ENCODE measurements at places on chromosomes 1 and 21.

GRCh38 chr1:114854693-114855320 is at the start of gene SYCP1:
Gene SYCP1 (plus strand): TSS chr1:114854863. CDS start chr1:114855465, 602 bp downstream.
- no peak for DNase-seq

GRCh38 chr1:32742199-32742947 is 39.8 kb upstream of the SYNC start:
- no peak for DNase-seq

DNA sequence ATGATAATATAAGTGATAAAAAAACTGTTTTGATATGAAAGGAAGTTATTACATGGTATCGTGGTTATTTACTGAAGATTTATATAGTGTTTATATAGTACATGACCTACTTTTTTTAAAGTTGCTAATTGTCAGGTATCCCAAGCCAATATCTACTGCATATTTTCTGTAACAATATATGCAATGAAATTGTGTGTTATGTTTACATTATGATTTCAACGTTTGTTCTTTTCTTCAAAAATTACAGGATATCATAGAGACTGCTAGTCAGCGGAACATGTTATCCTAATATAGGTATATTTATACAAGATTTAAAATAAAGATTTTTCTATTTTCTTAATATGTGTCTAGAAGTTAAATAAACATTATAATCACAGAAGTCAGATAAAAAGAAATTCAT is 167.5 kb upstream of the DPYD start:
- DNase-seq, result no peak

DNA sequence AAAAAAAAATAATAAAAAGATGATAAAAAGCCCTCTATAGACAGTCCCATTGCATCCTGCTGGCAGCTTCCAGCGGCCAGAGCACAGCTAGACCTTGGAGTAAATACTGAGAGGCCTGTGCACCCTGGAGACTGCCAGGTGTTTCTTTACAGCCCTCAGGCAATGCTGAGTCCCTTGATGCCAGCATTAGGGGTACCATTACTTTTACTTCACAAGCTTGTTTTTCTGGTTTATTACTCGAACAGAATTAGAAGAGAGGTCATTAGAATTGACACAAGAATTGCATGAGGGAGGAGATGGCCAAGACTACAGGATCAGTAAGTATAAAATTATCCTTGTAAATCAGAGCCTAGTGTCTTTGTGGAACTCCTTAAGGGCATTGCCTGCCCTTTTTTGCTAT is 43.6 kb downstream of the AKNAD1 start:
- DNase-seq, result no peak

GRCh38 chr1:210239349-210240111 is 6.9 kb downstream of the SERTAD4 start:
- no peak for DNase-seq

GRCh38 chr1:154607106-154607608 is 829 bp downstream of the ADAR start:
- DNase-seq, result no peak

- no peak for DNase-seq
Observed at GRCh38 chr1:98107256-98107655, 186.4 kb upstream of the DPYD start.

All from stimulated activated CD4-positive, alpha-beta T cell treated with anti-CD3 and anti-CD28 coated beads, Interleukin-4, amount 100 ng/mL, for 48 hours (primary cell).